ENCODE measurements at places on chromosomes 1 and 21.

- no peak for DNase-seq
Measured at GRCh38 chr21:45131537-45131999, 57.2 kb downstream of the ADARB1 start.

GRCh38 chr21:34885125-34885524 is 164.0 kb downstream of the RUNX1 start:
- no peak for DNase-seq

- DNase-seq: no peak
Measured at GRCh38 chr1:34406833-34407539, 230.3 kb downstream of the C1orf94 start.

- DNase-seq: no peak
Measured at GRCh38 chr21:35337573-35337972, 288.5 kb upstream of the RUNX1 start.

GRCh38 chr21:42409366-42409765 is 5.7 kb downstream of the UBASH3A start:
- DNase-seq: no peak

DNA sequence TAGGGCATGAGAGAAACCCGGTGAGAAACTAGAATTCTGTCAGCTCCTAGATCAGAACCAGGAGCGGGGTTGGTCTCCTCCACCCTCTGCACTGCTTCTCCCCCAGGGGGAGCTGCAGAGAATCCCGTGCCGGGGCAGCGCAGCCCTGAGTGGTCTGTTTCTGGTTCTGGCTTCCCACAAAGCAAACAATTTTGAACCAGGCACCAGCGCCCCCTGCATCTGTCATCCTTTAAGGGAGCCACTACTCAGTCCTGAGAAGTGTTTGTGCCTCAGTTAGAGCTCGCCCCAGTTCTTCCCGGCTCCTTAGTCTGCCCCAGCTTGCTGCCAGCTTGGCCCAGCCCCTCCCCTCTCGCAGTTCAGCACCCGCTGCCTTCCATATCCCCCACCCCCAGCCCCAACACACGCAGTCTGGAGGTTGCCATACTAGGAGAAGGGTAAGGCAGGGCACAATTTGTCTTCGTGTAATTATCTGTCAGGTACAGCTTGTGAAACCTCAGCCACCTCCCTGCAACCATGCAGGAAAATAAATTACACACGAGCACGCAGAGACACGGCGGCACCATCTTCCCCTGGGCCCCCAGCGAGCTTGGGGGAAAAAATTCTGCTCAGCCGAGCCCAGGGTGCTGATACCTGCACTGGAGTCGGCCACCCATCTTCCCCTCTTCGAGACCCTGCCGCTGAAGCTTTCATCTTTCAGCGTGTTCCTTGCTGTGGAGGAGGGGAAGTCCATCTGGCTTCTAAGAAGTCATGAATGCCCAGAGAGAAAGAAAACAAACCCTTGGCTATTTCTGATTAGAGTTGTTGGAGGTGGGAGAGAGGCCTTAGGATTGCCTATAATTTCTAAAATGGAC is 62.6 kb upstream of the CD1D start:
- no peak for DNase-seq

- peak; percentile 47 for DNase-seq
Measured at GRCh38 chr21:27134516-27134915, 167.6 kb upstream of the ADAMTS5 start.

DNA sequence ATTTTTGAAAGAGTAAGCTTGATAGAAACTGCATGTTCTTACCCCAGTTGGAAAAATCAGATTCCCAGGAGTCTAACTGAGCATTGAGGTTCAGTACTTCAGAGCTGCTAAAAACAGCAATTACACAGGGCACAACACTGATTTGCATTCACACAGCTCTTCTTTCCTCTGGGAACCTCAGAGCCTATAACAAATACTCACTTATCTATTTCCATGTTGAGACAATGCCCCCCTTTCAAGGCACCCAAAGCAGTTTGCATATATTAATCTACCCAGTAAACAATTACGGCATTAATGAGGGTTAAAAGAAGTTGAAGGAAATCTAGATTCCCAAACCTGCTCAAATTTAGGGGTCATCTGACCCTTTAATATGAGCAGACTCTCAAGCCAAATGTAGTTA is 126.9 kb upstream of the SLC35F3 start:
- no peak for DNase-seq

DNA sequence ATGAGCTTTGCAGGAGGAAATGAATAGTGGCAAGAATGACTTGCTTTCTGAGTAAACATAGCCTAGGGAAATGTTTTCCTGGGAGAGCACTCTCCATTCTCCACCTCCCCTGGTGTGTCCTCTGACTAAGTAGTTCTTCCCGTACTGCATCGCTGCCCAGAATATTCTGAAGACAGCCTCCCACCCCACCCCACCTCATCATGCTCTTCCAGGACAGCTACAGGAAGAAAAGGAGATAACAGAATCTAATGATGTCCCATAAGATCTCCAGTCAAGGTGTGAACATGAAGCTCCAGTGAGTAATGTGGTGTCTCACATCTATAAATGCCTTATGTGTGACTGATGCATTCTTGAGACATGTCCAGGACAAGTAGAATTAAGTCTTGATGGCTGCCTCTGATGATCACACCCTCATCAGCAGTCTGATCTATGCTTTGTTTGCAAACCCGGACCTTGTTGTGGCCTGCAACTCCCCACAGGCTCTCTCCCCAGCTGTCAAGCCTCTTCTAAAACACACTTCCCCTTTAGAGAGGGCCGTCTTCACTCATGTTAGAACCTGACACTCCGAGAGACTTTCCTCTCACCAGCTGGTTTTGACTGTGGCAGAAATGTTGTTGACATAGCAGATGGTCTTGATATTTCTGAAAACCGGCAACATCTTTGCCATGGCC is 183.0 kb downstream of the CYYR1 start:
- DNase-seq: no peak

DNA sequence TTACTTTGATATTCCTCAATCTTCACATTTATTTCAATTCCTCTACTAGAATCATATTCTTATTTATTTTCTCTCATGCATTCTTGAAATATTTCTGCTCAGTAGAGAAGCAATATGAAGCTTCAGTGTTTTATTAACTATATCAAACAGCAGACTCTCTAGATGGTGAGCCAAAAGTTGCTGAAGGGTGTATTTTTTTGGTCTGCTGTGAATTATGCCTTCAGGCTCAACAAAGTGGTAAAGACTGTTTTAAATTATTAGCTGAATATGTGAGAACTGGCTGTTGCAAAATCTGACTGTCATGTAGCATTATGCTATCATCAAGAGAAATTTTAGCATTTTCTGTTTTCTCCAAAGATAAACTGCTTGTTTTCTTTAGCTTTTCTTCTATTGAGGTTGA is 24.9 kb upstream of the CDC42BPA start:
- no peak for DNase-seq

- DNase-seq: no peak
Measured at GRCh38 chr21:42939582-42940413, 14.4 kb upstream of the ERVH48-1 start.

- DNase-seq: no peak
Measured at GRCh38 chr1:3577711-3578432, 33.4 kb downstream of the MEGF6 start.

GRCh38 chr1:88727205-88727604 is 43.1 kb downstream of the PKN2 start:
- DNase-seq: no peak

- no peak for DNase-seq
Measured at GRCh38 chr1:11961230-11961629, 19.0 kb upstream of the MFN2 start.

DNA sequence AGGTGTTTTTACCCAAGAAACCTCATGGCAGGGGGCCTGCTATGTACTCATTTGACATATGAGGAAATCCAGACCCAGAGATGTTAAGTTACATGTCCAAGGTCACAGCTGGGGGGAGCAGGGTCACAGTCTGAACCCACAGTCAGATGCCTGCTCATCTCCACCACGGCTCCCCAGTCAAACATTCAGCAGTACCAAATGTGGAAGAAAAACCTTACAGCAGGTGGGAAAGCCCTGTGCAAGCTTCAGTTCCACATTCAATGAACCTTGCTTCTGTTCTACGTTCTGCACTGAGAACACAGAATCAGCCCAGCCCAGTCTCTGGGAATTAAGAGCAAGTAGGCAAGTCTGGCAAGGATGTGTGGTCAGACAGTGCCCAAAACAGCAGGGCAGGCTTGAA is 35.2 kb downstream of the LRP8 start:
- no peak for DNase-seq

- peak; percentile 36 for DNase-seq
Measured at GRCh38 chr21:35239811-35240219, 190.7 kb upstream of the RUNX1 start.

GRCh38 chr21:27804515-27804914 is 837.6 kb upstream of the ADAMTS5 start:
- DNase-seq: no peak

GRCh38 chr1:209728466-209728865 is 23.8 kb downstream of the HSD11B1 start:
- no peak for DNase-seq

DNA sequence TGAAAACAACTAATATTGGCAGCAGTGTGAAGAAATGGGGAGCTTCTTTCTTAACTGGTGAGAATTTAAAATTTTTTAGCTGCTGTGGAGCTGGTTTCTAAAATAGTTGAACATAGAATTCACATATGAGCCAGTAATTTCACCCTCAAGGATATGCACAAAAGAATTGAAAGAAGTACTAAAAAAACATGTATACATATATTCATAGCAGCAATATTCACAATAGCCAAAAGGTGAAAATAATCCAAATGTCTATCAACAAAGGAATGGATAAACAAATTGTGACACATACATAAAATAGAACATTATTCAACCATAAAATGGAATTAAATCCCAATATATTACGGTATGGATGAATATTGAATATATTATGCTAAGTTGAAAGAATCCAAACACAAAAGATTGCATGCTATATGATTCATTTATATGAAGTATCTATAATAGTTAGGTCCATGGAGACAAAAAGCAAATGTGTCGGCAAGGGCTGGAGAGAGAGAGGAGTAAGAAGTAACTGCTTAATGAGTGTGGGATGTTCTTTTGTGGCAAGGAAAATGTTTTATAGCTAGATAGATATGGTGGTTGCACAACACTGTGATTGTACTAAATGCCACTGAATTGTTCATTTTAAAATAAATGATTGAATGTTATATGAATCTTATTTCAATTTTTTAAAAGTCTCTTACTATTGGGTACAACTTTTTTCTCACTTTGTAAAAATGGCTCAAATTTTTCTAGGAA is 14.8 kb upstream of the COL11A1 start:
- DNase-seq: no peak

DNA sequence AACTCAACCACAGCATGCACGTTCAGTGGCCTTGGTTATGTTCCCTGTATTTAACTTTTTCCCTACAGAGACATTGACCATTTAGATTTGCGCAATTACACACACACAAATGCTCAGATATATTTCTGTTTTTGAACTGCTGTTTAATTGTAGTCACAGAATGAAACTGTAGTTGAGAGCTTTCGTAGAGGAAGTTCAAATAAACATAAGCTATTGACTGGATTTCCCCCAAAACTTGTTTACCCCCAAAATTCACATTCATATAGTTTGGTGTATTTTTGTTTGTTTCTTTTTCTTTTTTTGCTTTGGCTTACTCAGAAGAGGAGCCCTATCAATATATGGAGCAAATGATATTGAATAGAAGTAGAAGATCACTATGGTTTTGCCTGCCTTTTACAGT is 921.0 kb downstream of the ADGRL2 start:
- no peak for DNase-seq

- DNase-seq: peak; percentile 13
Measured at GRCh38 chr1:56326056-56326455, 253.3 kb downstream of the PLPP3 start.

GRCh38 chr21:42374457-42374856 is 8.1 kb upstream of the TFF1 start:
- no peak for DNase-seq

DNA sequence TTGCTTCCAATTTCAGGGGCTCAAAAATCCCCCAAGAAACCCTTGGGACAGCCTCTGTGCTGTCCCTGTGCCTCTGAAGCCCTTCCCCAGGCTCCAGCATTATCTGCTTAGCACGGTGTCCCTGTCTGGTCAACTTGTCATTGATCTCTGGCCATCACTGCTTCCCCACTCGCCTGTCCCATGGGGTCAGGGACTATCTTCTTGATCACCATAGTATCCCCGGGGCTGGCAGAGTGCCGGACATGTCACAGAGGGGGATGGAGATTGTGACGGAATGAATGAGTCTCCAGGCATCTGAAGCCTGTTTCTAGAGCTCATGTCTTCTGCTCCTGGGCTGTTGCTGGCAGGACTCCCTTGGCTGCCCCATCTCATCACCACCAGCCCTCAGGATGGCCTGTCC is 99.4 kb upstream of the VAMP3 start:
- DNase-seq: no peak

DNA sequence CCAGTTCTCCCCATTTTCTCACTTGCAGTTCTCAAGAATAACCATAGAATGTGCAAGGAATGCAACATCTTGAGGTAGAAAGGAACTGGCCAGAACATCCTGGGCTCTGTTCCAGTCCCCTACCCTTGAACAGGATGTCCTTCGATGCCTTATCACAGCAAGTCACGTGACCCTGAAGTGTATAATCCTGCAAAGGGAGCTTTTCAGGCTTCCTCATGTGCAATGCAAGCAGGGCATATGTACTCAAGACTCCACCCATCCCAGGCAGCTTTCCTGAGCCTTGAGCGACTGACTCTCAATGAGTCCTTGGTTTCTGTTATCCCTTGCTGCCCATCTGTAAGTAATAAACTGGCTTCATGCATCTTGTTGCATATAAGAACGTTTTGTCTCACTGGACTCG is 311.0 kb downstream of the MRPL39 start:
- no peak for DNase-seq

DNA sequence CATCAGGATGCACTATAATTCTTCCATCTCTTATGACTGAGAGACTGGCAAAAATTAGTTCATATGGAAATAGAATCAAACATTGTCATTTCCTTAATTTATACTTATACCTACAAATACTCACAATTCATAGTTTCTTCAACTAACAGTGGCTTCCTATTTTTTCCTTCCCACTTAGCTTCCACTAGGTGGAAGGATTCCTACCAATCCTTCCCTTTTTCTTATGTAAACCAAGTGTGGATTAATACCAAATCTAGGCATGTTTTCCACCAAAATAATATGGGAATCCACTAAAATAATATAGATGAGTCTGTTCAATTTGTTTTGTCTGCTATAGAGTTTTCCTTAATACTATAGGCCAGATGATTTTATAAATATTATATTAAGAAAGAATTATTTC is 1537.1 kb downstream of the PLA2G4A start:
- DNase-seq: no peak

DNA sequence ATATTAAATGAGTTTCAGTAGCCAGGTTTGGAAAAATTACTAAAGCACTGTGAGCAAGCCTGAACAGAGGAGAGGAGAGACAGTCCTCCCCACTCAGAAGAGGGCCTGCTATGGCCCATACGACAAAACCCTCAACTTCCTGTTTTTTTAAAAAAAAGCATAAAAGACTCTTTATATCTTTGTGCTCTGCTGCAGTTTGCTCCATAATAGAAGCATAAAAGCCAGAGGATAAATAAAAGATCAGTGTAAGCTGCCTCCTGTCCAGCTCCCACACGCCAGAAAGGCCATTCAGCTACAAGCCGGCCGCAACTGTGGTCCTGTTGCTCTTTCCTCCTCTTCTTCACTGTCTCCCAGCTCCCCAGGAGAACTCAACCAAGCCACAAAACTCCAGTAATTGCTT is 37.8 kb downstream of the NID1 start:
- DNase-seq: no peak

GRCh38 chr1:173444757-173445156 is 32.4 kb upstream of the PRDX6 start:
- DNase-seq: no peak

GRCh38 chr21:38997051-38997842 is 186.0 kb downstream of the PSMG1 start:
- DNase-seq: no peak
